ENCODE measurements at places on chromosomes 3 and 15.

GRCh38 chr3:149736175-149736952 is 15.9 kb downstream of the COMMD2 start:
- no peak for DNase-seq

- DNase-seq, result no peak
Measured at GRCh38 chr3:128341659-128342395, 124.9 kb downstream of the DNAJB8 start.

- DNase-seq, result no peak
Measured at GRCh38 chr3:114659109-114660061, 365.6 kb downstream of the TIGIT start.

GRCh38 chr15:65981837-65982626 is 112.7 kb downstream of the RAB11A start:
- DNase-seq, result peak; percentile 61

All from CD4-positive, alpha-beta T cell treated with Interleukin-10 for 1 hour (primary cell).